ENCODE measurements at places on chromosomes 4 and X.

DNA sequence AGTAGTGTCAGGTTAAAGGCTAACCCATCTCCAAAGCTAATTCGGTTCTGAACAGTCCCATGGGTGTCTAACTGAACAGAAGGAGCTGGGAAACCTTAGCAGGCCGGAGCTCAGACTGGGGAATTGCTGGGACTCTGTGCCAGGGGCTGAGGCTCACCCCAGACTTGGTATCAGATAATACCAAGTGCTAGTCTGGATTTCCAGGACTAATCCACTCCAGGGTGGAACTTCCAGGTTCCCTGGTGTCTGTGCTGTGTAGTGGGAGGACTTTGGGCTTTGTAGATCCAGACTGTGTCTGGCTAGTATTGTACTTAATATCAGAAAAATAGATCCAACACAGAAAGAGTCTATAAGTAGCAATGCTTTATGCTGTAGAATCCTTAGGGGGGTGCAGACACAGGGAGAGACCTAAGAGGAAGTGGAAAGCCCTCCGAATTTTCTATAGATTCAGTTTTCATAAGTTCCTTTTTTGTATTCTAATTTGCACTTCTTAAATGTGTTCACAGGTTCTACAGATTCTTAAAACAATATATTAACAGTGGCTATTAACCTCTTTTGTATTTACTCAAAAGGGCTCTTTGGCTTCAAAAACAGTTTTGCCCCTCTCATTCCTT is 4.1 kb downstream of the ZNF827 start:
- no peak for DNase-seq

GRCh38 chrX:25726539-25726938 is 411.6 kb upstream of the MAGEB18 start:
- no peak for DNase-seq

DNA sequence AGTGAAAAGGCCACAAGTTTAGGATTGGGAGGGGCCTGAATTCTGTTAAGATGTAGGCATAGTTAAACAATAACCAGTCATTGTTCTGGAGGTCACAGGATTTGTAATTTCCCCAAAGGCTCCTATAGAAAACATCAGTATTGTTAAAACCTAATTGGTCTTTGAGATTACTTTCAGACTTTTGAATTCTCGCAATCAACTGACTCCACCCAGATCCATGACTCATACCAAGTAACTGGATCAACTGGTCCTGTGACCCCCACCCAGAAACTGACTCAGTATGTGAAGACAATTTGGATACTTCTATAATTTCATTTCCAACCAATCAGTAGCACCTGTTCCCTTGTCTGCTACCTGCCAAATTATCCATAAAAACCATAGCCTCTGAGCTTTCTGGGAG is 28.4 kb downstream of the MAGEB16 start:
- DNase-seq = no peak

DNA sequence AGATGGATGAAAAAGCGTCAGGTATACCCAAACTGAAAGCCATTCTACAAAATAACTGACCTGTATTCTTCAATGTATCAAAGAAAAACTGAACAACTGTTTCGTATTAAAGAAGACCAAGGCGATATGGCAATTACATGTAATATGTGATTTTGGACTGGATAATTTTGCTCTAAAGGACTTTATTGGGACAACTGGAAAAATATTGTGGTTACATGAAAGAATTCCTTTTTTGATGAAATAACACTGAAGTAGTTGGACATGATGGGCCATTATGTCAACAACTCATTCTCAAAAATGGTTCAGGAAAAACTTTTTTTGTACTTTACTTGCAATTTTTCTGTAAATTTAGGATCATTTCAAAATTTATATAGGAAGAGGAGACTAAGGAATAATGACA is 12.1 kb upstream of the ANTXR2 start:
- DNase-seq = no peak

- no peak for DNase-seq
These were observed 72.3 kb upstream of the ZNF518B start for GRCh38 chr4:10529291-10530136.

GRCh38 chrX:133633162-133633561 is 217.9 kb upstream of the GPC4 start:
- DNase-seq = no peak

GRCh38 chr4:40187386-40187906 is 9.4 kb upstream of the RHOH start:
- DNase-seq = no peak

- DNase-seq = no peak
These were observed 68.5 kb downstream of the FGFBP1 start for GRCh38 chr4:15870079-15870478.

DNA sequence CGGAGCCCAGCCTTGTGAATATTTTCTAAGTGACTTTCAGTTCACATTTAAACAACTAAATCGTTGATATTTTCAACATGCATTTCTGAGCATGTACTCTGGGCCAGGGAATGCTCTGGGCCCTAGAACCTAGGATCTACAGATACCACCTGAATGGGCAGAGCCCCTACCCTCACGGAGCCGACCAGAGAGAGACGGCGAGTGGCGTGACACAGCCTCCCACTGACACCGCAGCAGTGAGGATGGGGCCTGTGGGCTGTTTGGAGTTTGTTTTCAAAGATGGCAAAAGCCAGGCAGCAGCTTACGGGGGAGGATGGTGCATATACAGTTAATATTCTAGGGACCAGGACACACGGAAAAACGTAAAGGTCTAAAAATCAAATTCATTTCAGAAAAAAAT is 17.7 kb downstream of the NELFA start:
- DNase-seq = no peak
